ENCODE measurements at places on chromosomes 3 and 15. TPM values are rescaled to one million over a fixed set of nuclear protein-coding genes. Genes with fewer than 3 reads are reported as not detected.

The CYP11A1 gene
- not detected for total RNA-seq

DNA sequence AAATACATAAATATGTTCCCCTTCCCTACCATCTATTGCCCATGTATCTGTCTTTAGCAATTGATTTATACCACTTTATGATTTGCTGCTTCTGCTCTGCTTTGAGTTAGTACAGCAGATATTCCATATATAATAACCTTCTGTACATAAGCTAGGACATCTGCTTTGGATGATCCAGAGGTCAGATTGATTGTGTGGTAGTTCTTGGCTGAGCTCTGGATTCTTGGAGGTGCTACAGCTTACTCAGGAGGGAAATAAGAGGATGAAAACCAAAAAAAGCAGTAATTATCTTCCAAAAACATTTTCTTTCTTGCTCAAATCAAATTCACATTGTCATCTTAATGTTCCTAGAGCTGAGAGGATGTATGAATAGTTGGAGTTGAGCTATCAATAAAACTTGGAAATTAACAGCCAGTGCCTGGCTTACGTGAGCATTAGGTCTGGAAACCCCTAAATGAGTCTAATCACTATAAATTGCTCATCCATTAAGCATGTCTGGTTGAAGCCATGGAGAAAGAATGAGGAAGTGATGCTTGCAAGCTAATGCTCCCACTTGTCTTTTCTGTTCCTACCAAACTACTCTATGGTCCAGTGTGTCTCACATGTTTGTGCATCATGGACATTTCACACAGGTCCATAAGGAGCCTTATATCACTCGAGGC, 36.3 kb upstream of the TMEM42 start:
- H3K27me3 ChIP-seq: no peaks in the 10 kb centered on the region
- H3K4me3 ChIP-seq: no peak overlapping the region
- peaks cover 1% of the 10 kb centered on the region for H3K4me1 ChIP-seq
- H3K36me3 ChIP-seq: peaks cover 78% of the 10 kb centered on the region

- DNase-seq: no peak
- peaks cover 49% of the 10 kb centered on the region for H3K36me3 ChIP-seq
- H3K27ac ChIP-seq: no peak overlapping the region
- no peak overlapping the region for H3K4me3 ChIP-seq
- H3K4me1 ChIP-seq: peaks cover 7% of the 10 kb centered on the region
Observed at GRCh38 chr15:60464836-60465630, 13.9 kb downstream of the ICE2 start.

GRCh38 chr3:157311633-157312375, 124.8 kb upstream of the PTX3 start:
- H3K4me3 ChIP-seq: no peak overlapping the region
- H3K27ac ChIP-seq: no peak overlapping the region
- peaks cover 2% of the 10 kb centered on the region for H3K27me3 ChIP-seq
- no peaks in the 10 kb centered on the region for H3K36me3 ChIP-seq
- DNase-seq: no peak

- H3K4me1 ChIP-seq: peaks cover 8% of the 10 kb centered on the region
- H3K36me3 ChIP-seq: peaks cover 4% of the 10 kb centered on the region
- DNase-seq: no peak
- H3K27me3 ChIP-seq: no peaks in the 10 kb centered on the region
- H3K27ac ChIP-seq: no peak overlapping the region
Observed at GRCh38 chr15:80932513-80932815, 57.2 kb downstream of the MESD start.

GRCh38 chr3:12423918-12424630, 60.2 kb upstream of the TSEN2 start:
- H3K4me1 ChIP-seq: peaks cover 31% of the 10 kb centered on the region
- H3K27me3 ChIP-seq: no peaks in the 10 kb centered on the region
- peak; percentile 20 for DNase-seq
- no peak overlapping the region for H3K4me3 ChIP-seq
- no peaks in the 10 kb centered on the region for H3K36me3 ChIP-seq

DNA sequence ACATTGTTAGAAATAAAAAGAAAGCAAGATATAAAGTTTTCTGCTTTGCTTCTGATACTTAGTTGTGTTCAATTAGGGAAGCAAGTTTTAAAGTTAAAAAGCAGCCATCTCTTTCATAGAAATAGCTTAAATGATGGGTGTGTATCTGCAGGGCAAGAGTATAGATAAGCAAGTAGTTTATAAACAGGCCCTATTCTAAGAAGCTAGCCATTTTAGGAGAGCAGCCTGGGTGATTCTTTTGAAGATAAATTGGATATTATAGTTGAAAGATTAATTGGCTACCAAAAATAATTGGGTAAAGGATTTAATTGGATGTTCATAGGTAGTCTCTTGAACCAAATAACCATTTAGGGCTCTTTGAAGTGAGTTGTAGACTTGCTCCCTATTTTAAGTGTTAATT, 5.6 kb downstream of the EIF3J start:
- no peak overlapping the region for H3K4me3 ChIP-seq
- H3K27ac ChIP-seq: no peak overlapping the region
- H3K27me3 ChIP-seq: no peaks in the 10 kb centered on the region
- peaks cover 56% of the 10 kb centered on the region for H3K36me3 ChIP-seq
- DNase-seq: no peak

- H3K27ac ChIP-seq: no peak overlapping the region
- peaks cover 3% of the 10 kb centered on the region for H3K27me3 ChIP-seq
- no peak overlapping the region for H3K4me3 ChIP-seq
- no peak for DNase-seq
Observed at GRCh38 chr15:29690765-29691475, 131.3 kb downstream of the TJP1 start.

- no peaks in the 10 kb centered on the region for H3K36me3 ChIP-seq
- peaks cover 4% of the 10 kb centered on the region for H3K4me1 ChIP-seq
- peaks cover 40% of the 10 kb centered on the region for H3K27me3 ChIP-seq
- DNase-seq: no peak
- no peak overlapping the region for H3K27ac ChIP-seq
Observed at GRCh38 chr15:77816983-77817382, 184.3 kb upstream of the LINGO1 start.

The FRMD5 gene
- total RNA-seq: not detected

GRCh38 chr3:172199850-172200369, 160.5 kb downstream of the FNDC3B start:
- peaks cover 20% of the 10 kb centered on the region for H3K36me3 ChIP-seq
- H3K27ac ChIP-seq: no peak overlapping the region
- H3K27me3 ChIP-seq: no peaks in the 10 kb centered on the region
- H3K4me3 ChIP-seq: no peak overlapping the region

DNA sequence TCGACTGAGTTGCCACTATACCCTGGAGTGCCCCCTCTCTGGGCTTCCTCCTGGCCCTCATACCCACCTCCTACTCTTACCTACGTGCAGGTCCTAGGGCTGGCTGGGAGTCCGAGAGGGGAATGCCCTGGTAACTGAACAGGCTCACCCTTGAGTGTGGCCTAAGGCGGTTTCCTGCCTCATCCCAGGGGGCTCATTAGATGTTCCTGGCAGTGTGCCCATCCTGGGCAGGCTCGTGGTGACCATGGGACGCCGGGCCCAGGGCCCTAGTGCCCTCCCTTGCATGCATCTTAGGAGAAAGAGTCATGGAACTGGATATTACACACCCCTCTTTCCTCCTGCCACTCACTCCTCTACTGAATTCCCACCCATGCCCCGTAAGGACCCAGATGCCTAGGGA, 2.8 kb downstream of the SEMA4B start:
- H3K4me1 ChIP-seq: peaks cover 30% of the 10 kb centered on the region
- H3K36me3 ChIP-seq: peaks cover 27% of the 10 kb centered on the region
- no peak for DNase-seq

GRCh38 chr3:26196781-26197180, 406.9 kb downstream of the OXSM start:
- H3K27me3 ChIP-seq: no peaks in the 10 kb centered on the region
- H3K36me3 ChIP-seq: no peaks in the 10 kb centered on the region
- no peak for DNase-seq

GRCh38 chr3:46491089-46492070, 6.4 kb upstream of the RTP3 start:
- H3K4me1 ChIP-seq: peaks cover 17% of the 10 kb centered on the region
- peaks cover 10% of the 10 kb centered on the region for H3K27me3 ChIP-seq
- H3K36me3 ChIP-seq: no peaks in the 10 kb centered on the region

- H3K36me3 ChIP-seq: no peaks in the 10 kb centered on the region
- peaks cover 2% of the 10 kb centered on the region for H3K27me3 ChIP-seq
- no peak overlapping the region for H3K4me3 ChIP-seq
Observed at GRCh38 chr15:83928392-83928734, 274.4 kb downstream of the ADAMTSL3 start.

DNA sequence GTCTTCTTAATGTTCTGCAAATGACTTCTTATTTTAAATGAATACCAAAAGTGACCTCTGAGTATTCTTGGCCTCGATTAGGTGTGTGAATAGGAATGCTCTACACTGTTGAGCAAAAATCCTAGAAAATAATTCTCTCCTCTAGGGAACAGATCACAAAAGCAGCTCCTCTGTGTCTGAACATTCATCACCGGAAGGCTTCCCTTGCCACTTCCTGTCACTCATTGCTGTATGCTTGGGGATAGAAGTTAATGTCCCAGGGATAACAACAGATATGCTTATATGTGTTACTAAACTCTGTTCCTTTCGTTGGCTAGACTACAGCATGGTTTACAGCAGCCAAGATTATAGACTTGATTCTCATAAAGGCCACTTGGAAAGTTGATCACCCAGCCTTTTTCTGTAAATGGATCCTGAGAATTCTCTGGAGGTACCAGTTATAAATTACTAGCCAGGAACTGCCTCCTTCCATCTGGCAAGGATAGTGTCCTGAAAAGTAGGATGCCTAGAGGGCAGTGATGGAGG, 16.0 kb upstream of the PTX3 start:
- no peak overlapping the region for H3K27ac ChIP-seq
- no peak overlapping the region for H3K4me3 ChIP-seq
- H3K27me3 ChIP-seq: no peaks in the 10 kb centered on the region
- DNase-seq: no peak
- H3K36me3 ChIP-seq: no peaks in the 10 kb centered on the region

DNA sequence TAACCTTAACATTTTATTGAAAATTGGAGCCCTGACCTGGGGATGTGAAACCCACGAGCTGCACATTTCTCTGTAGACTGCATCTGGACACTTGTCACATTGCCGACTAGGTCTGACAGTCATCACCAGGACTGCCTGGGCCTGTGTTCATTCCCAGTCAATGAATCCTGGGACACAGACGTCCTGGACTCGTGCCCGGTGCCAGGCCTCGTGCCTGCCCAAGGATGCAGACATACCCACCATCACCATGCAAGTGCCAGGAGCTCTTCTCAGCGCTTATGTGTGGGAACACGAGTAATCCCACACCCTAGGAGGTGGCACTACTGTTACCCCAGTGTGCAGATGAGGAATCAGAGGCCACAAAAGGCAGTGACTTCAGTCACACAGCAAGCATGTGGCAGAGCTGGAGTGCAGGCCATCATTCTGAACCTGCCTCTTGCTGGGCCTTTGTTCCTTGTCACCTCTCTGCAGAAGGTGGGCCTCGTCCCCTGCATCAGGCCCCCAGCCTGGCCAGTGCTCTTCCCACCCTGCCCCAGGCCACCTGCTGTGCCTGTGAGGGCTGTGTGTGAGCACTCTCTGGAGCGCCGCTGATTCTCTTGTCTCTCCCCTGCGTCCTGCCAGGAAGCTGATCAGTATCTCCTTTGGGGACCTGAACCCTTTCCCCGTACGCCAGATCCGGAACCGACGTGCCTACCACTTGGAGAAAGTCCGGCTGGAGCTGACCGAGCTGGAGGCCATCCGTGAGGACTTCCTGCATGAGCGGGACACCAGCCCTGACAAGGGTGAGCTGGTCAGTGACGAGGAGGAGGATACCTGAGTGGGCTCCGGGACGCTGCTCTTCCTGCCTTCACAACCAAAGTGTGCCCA, 58.5 kb downstream of the ADAMTS7 start:
- H3K4me1 ChIP-seq: peaks cover 14% of the 10 kb centered on the region
- H3K27me3 ChIP-seq: no peaks in the 10 kb centered on the region
- no peak overlapping the region for H3K4me3 ChIP-seq
- no peaks in the 10 kb centered on the region for H3K36me3 ChIP-seq
- H3K27ac ChIP-seq: no peak overlapping the region
- DNase-seq: no peak

DNA sequence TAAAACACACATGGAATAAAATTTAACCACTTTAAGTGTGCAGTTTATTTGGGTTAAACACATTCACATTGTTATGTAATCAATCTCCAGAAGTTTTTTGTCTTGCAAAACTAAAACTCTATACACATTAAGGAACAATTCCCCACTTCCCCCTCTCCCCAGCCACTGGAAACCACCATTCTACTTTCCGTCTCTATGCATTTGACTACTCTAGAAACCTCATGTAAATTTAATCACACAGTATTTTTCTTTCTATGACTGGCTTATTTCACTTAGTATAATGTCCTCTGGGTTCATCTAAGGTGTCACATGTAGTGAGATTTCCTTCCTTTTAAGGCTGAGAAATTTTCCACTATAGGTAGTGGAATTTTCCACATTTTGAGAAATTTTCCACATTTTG, 568.7 kb upstream of the UBE2E2 start:
- no peak for DNase-seq
- H3K4me1 ChIP-seq: no peaks in the 10 kb centered on the region
- H3K27me3 ChIP-seq: no peaks in the 10 kb centered on the region

The FGF12 gene
- not detected for total RNA-seq

- H3K4me3 ChIP-seq: no peak overlapping the region
- no peak for DNase-seq
- peaks cover 4% of the 10 kb centered on the region for H3K36me3 ChIP-seq
- H3K27me3 ChIP-seq: no peaks in the 10 kb centered on the region
- peaks cover 9% of the 10 kb centered on the region for H3K4me1 ChIP-seq
- no peak overlapping the region for H3K27ac ChIP-seq
Observed at GRCh38 chr3:72744330-72744729, 103.9 kb downstream of the SHQ1 start.
